AG09309 (cell line): ENCODE measurements at places on chromosomes 2 and 18.

- no peak for DNase-seq
Observed at GRCh38 chr2:178426388-178426787, 24.6 kb downstream of the PRKRA start.

GRCh38 chr2:18645315-18645714 lies 55.9 kb upstream of the NT5C1B start:
- DNase-seq, result no peak

GRCh38 chr2:232204457-232204931 lies 174.1 kb upstream of the ALPP start:
- no peak for DNase-seq

DNA sequence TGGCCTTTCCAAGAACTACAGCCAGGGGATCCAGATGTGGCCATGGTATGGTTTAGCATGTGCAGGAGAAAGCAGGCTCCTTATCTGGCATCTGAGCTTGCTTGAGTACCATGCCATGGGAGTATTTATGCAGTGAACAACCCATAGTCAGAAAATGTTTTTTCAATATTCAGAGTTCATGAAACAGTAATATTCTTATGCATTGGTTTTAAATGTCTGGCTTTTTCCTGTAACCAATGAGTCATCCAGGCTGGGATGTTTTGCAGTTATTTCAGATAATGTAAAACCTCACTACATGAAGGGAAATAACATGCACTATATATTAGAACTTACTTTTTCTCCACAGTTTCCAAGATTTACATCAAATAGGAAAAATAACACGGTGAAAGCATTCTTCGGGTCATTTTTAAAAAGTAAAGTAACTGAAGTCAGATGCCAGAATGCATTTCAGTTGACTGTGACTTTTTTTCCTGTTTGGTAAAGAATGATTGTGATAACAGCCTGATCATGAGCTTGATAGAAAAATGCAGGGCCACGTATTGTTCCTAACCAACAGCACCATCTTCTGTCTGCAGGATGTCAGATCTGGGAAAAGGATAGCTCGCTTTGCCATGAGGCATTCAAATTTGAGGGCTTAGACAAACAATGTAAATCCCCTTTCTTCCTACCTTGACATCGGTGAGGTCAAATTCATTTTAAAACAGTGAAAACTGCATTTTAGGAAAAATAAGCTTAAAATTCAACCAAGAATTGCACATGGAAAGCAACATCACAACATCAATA lies 152.8 kb downstream of the DSC3 start:
- DNase-seq, result no peak

GRCh38 chr18:35180455-35180854 lies 60.4 kb upstream of the ZNF397 start:
- no peak for DNase-seq

- DNase-seq, result no peak
Observed at GRCh38 chr2:35468245-35468644, 887.3 kb upstream of the CRIM1 start.
